ENCODE measurements at places on chromosomes 7 and 10. TPM values are rescaled to one million over a fixed set of nuclear protein-coding genes. Genes with fewer than 3 reads are reported as not detected.
A peak's percentile ranks its signal among the peaks of the same experiment; 100 is the strongest.

The CLEC2L gene
- not detected for total RNA-seq

The ZNF488 gene
- 0.36 TPM for total RNA-seq

The PARG gene
- total RNA-seq: 26.7 TPM

The SPDYE8 gene
- not detected for total RNA-seq

The CCDC146 gene
- 2.6 TPM for total RNA-seq

The MALRD1 gene
- 0.41 TPM for total RNA-seq

The CYP3A7 gene
- not detected for total RNA-seq

- DNase-seq: no peak
Observed at GRCh38 chr10:69996611-69997010, 56.0 kb upstream of the MACROH2A2 start.

DNA sequence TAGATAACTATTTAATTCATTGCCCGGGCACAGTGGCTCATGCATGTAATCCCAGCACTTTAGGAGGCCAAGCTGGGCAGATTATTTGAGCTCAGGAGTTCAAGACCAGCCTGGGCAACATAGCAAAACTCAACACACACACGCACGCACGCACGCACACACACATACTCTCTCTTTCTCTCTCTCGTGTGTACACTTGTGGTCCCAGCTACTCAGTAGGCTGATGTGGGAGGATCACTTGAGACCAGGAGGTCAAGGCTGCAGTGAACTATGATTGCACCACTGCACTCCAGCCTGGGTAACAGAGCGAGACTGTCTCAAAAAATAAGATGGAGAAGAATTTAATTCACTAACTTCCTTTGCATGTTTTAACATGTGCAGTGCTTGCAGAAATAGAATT, 38.1 kb downstream of the PTPN12 start:
- no peak for DNase-seq

- no peak for DNase-seq
Observed at GRCh38 chr7:44236333-44236728, 35.6 kb downstream of the YKT6 start.

- no peak for DNase-seq
Observed at GRCh38 chr7:92762851-92763250, 73.5 kb downstream of the CDK6 start.

DNA sequence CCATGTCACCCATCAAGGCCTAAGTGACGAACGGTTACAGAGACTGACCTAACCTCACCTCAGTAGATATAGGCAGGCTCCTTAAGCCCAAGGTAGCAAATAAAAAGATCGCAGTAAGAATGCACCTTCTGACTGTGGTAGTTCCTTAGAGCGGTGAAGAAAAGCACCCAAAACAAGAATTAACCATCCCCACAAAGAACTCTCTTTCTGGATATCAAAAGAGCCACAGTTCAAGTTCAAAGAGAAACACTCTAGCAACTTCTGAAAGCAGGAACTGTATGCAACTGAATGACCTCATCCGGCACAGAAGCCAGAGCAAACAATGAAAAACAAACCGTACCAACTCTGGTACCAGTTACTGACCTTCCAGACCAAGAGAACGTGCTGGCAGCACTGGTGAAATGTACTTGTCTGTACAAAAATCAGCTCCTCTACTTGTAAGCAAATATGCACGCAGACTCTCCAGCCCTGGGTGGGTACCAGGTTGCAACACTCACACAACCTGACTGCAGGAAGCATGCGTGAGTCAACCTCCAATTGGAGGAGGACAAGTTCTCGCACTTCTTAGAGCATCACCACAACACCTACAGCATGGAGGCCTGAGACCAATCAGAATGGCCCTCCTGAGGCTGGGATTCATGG, 202.7 kb downstream of the FAM107B start:
- peak; percentile 81 for DNase-seq

- peak; percentile 40 for DNase-seq
Observed at GRCh38 chr7:651032-651728, 75.3 kb upstream of the DNAAF5 start.
